Type B pancreatic cell (in vitro differentiated cells): ENCODE measurements at places on chromosomes 11 and 22.

DNA sequence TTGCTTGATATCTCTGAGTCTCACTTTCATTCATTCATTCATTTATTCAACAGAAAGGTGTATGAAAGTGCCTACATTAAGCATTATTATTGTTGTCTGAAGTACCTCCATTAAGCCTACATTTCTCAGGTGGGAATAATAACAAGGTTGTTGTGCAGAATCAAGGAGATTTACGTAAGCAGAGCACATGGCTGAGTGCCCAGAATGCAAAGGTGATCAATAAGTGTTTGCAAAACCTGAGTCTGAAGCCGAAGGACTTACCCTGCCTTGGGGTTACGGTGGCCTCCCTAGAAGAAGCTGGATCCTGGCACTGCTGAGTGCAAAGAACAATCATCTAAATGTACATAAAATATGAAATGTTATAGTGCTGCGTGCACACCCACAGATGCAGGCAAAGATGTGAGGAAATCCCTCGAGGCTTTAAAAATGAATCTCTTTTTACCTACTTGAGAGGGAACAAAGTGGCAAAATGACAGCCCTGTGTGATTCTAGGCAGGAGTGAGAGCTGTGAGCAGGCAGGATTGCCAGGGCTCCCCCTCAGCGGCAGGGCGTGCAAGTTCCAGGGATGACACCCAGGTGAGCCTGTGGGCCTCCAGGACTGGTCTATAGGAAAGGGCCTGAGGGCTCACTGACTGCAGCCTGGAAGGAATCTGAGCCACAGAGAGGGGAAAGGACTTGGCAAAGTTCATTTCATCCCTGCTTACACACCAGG lies 133.1 kb upstream of the TBCEL start:
- no peak for DNase-seq

- no peak for DNase-seq
These were observed 480.3 kb downstream of the BRD1 start for GRCh38 chr22:49347376-49347775.

- no peak for DNase-seq
These were observed 13.4 kb downstream of the PITPNB start for GRCh38 chr22:27905653-27906052.

DNA sequence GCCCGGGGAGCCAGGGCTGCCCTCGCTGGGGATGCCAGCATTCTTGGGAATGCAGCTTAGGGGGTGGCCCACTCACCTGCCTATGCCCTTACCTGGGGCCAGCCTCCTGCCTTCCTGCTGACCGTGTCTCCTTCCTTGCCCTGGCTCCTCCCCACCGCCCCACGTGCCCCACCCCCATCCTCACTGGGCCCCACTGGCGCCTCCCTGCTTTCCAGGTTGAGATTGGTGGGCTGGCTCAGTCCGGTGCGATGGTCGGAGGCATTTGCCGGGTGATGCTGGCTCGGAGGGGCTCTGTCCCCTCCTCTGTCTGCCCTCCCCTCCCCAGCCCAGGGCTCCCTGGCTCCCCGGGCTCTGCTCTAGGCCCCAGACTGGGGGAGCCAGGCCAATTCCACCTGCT lies 34.1 kb upstream of the GRAMD4 start:
- DNase-seq: no peak

DNA sequence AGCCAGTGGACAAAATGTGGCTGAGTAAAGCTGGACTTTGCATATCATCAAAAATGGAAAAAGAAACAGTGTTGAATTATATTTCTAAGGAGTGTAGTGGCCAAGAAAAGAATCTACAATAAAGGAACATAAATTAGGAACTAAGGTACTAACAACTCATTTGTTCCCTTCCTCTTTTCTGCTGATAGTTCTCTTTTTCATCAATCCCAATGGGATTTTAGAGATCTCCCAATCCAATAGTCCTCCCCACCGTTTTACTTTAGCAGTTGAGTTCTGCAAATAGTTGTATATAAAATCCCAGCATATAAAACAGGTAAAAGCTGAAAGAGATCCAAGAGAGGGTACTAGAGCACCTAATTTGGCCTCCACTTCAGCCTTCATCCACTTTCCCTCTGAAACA lies 2.0 kb downstream of the PRCP start:
- no peak for DNase-seq

DNA sequence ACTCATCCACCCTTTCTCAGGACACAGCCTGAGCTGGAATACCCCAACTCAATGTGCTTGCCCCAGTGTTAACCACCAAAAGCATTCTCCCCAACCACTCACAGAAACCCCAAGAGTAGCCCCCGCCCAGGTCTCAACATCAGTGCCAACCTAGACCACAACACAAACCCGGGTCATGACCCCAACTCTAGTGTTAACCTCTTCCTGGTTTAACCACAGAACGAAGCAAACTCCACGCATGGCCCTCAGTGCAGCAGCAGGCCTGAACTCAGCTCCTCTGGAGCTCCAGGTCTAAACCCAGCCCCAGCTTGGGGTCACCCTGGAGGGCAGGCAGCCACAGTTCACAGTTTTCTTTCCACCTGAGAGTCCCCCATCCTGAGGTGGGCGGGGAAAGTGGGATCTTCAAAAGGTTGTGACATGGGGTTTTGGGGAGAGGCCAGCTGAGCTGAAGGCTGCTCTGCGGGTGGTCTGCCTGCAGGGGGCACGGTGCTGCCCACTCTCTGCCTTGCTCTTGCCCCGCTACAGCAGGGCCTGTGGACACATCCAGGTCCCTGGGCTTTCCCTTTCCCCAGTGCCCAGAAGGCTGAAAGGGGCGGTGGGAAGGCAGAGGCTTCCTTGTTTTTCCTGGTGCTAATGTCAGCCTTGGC lies 37.9 kb downstream of the NECTIN1 start:
- no peak for DNase-seq

DNA sequence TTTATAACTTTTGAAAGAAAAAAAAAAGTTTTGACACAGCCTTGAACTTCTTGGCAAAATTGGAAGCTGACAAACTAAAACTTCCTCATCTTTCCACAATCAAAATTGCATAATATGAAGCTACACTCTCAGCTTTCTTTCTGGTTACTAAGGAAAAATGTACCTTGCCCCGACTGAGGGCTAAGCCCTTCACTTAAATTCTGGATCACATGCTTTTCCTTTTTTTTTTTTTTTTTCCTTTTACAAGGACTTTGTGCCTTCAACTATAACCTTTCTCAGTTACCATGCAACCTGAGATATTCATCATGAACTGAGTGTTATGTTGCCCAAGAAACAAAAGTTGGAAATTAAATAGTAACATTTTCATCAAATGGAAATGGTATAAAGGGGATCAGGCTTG lies 188.5 kb upstream of the CARD18 start:
- no peak for DNase-seq

DNA sequence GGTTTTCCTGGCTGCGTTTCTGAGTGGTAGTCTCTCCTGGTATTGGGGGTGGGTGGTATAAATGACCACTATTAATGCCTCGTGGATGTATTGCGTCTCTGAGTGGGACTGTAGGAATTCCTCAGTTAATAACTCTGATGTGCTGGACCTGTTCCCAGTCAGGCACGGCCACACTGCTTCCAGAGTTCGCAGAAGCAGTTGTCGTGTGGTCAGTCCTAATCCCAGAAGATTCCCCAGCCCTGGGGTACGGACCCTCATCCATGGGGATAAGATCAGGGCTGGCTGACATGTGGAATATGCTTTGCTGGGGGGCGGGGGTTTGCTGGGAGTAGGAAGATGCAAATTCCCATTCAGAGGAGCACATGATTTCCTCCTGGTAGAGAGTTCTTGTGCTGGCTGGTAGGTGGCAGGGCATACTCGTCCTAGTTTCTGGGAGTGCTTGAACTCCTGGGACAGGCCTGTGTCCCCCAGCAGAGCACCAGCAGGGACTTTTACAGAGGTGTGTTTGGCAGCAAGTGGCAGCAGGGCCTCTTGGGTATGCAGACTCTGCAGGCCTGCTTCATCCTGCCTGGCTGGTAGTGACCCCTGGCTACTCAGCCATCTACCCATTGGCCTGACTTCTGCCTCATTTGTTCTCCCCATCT lies 157.4 kb downstream of the NAV2 start:
- no peak for DNase-seq

GRCh38 chr11:132519241-132519815 lies 1013.0 kb downstream of the OPCML start:
- DNase-seq: no peak

GRCh38 chr11:69459848-69460539 lies 21.5 kb upstream of the LINC01488 start:
- no peak for DNase-seq

- no peak for DNase-seq
These were observed 140.0 kb downstream of the AASDHPPT start for GRCh38 chr11:106217456-106217855.

- peak; percentile 47 for DNase-seq
These were observed 34.2 kb upstream of the SYT13 start for GRCh38 chr11:45320371-45320770.
